ENCODE measurements at places on chromosomes 12 and 14.
A peak's percentile ranks its signal among the peaks of the same experiment; 100 is the strongest.

DNA sequence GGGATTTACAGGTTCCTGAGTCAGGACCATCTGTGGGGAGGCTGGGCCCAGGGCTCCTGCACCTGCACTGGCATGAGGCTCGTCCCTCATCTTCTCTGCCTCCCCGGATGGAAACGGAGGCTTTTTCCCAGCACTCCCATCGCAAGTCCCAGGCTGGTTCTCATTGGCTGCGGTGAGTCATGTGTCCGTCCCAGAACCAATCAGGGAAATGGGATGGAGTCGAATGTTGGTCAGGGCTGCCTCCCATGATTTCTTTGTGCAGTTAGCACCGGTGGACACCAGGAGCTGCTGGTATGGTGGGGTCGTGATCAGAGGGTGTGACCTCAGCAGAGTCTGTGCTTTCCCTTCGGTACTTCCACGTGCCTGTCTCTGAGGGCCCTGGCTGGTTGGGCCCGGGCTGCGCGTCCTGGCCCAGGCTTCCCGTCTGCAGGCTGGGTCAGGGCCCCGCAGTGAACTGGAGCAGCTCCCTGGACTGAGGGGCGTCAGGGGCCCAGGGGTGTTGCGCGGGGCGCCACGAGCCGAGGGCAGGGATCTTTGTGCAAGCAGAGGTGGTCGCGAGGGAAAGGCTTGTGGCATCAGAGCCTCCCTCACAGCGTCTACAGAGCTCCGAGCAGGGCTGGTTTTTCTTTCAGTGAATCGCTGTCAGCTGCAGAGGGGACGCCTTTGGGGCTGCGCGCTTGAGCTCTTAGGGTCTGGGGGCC lies 168.1 kb downstream of the ADGRD1 start:
- DNase-seq: no peak

- DNase-seq: no peak
Measured at GRCh38 chr14:60355768-60356167, 106.7 kb downstream of the PPM1A start.

- DNase-seq: no peak
Measured at GRCh38 chr14:83151571-83151970, 1617.9 kb upstream of the SEL1L start.

DNA sequence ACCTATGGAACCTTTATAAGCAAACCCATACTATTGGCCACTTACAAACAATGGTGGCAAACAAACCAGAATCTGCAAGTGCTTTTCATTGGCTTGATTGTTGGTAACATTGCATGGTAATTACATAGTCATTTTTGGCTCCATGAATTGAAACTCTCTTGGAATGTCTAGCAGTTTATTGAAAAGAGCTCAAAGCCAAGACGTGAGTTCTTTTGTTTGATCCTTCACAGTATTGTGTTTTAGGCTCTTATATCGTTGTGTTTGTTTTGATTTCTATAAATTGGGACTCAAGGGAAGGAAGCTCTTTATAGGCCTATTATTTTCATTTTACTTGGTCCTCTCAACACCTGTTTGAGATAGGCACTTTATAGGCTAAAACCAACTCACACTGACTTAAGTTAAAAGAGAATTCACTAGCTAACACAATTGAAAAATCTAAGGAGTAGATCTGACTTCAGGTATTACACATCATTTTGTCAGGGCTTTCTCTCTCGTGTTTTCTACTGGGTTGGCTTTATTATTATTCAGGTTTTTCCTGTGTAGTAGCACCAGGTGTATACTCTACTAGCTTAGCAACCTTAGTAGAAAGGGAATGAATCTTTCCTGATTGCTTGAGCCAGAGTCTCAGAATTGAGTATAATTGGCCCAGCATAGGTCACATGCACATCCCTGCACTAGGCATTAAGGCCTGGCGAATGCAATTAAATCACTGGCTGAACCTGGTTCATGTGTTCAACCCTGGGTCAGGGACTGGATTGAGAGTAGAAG lies 341.4 kb downstream of the RAD51B start:
- DNase-seq: no peak

- DNase-seq: no peak
Measured at GRCh38 chr12:19841451-19841850, 402.2 kb downstream of the AEBP2 start.

- DNase-seq: no peak
Measured at GRCh38 chr12:19277711-19278110, 148.2 kb downstream of the PLEKHA5 start.

- no peak for DNase-seq
Measured at GRCh38 chr12:58007875-58008274, 66.5 kb downstream of the ATP23 start.

GRCh38 chr12:26399381-26399780 lies 204.0 kb downstream of the SSPN start:
- DNase-seq: no peak

DNA sequence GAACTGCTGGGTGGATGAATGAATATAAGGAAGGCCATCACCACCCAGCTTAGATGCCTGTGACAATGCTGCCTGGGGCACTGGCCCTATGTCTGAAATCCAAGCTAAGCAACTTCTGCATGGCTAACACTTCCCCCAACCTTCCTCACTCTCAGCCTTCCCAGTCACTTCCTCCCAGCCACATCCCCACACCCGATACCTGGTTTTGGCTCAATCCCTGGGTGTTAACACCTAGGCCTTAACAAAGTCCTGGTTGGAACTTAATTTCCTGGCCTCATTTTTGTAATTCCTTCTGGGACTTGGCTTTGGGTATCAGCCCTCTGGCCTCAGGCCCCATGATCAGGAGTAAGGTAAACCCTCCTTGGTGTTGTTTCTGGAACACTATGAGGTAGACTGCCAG lies 110.0 kb downstream of the EFCAB11 start:
- DNase-seq: no peak

DNA sequence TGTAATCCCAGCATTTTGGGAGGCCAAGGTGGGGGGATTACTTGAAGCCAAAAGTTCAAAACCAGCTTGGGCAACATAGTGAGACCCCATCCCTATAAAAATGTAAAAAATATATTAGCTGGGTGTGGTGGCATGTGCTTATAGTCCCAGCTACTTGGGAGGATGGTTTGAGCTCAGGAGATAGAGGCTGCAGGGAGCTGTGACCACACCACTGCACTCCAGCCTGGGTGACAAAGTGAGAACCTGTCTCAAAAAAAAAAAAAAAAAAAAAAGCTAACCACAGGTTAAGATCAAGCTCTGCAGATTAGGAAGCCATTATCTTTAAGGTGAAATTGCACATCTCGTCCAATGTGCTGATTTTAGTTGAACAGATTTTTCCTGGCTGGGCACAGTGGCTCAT lies 23.7 kb upstream of the CERS5 start:
- no peak for DNase-seq

GRCh38 chr14:23573384-23574015 lies 5.1 kb downstream of the JPH4 start:
- DNase-seq: no peak

GRCh38 chr14:99534333-99534732 lies 53.1 kb downstream of the CCNK start:
- DNase-seq: no peak

- DNase-seq: no peak
Measured at GRCh38 chr14:103594265-103594664, 31.5 kb downstream of the COA8 start.

DNA sequence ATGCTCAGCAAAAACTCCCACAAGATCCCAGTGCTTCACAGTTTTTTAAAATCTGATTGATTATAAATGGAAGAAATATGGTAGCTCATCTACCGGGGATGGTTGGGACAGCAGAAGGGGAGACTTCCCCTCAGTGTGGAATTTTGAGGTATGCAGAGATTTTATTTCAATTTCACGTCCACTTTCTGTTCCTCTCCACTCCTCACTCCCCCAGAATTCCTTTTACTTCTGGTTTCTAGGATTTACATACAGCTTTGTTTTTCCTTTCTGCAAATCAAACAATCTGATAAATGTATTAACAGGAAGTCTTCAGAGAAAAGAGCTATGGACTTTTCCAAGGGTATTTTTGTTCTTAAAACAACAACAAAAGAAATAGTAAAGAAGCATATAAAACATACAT lies 181.5 kb upstream of the ARHGAP5 start:
- no peak for DNase-seq

DNA sequence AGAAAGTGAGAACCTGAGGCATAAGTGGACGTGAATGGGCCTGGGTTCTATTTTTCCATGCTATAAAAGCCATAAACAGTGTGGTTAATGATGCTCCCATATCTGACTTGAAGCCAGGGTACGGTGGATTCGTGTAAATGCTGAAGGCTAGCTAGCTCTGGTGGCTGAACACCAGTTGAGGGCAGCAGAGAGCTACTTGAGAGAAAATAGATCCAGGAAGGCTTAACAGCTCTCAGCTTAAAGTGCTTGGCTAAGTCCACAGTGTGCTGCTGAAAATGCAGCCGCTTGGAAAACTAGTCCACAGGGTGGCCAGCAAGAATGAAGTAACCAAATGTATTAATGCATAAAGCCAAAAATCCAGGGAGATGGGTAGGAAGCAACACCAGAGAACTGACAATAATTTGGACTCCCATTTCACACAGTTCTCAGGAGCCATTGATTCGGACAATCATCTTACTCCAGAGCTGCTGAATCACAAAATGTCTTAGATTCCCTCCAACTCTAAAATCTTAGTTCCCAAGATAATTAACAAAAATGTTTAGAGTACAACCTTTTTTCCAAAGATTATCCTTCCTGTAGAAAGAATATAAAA lies 15.0 kb upstream of the FOXG1 start:
- DNase-seq: peak; percentile 89

DNA sequence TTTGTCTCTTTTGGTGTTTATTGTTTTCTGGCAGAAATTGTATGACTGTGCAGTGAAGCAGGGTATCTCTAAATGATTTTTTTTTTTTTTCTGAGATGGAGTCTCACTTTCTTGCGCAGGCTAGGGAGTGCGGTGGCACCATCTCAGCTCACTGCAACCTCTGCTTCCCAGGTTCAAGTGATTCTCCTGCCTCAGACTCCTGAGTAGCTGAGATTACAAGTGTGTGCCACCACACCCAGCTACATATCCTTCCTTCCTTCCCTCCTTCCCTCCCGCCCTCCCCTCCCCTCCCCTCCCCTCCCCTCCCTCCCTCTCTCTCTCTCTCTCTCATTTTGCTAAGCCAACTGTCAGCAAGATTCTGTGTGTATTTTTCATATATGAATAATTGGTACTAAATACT lies 94.4 kb downstream of the PPHLN1 start:
- DNase-seq: no peak

- DNase-seq: no peak
Measured at GRCh38 chr14:96616161-96616721, 114.1 kb downstream of the PAPOLA start.

GRCh38 chr12:80053051-80053790 lies 46.1 kb upstream of the OTOGL start:
- no peak for DNase-seq

- no peak for DNase-seq
Measured at GRCh38 chr14:70827347-70827746, 18.0 kb upstream of the MAP3K9 start.

DNA sequence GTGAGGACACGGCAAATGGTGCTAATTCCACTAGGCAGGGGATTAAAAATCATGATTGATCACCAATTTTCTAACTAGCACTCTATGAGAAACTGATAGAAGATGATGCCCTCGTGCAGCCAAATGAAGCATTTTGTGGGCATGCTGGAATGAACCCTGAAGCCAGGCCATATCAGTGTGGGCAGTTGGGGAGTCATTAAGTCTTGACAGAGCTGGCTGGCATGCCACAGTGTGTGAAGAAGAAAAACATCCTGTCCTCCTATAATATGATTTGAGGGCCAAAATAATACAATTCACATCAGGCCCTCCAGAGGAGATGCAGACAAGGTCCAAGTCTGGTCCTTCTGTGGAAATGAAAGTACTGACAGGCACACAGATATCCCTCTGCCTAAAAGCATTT lies 107.1 kb downstream of the TMTC1 start:
- no peak for DNase-seq

GRCh38 chr12:84785281-84785680 lies 127.3 kb downstream of the SLC6A15 start:
- DNase-seq: no peak

GRCh38 chr14:60646226-60646818 lies 3.0 kb downstream of the SIX1 start:
- DNase-seq: no peak

GRCh38 chr14:34437729-34438080 lies 24.3 kb downstream of the SPTSSA start:
- no peak for DNase-seq

DNA sequence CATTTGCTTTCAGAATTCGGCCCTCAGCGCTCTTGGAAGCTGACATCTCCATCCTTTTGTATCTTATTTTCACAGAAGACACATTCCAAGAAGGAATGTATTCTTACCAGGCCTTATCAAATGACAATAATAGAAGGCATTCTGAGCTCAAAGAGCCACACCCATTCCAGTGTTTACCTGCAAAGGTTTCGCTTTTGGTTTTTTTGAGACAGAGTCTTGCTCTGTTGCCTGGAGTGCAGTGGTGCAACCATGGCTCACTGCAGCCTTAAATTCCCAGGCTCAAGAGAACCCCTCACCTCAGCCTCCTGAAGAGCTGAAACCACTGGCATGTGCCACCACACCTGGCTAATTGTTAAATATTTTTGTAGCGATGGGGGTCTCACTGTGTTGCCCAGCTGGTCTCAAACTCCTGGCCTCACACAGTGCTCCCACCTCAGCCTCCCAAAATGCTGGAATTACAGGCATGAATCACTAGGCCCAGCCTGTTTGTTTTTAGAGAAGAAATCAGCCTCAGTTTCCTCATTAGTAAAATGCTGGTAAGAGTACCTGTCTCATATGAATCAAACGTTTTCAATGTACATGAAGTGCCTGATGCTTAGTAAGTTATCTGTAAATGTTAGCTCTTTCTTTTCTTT lies 69.2 kb downstream of the SLC6A12 start:
- DNase-seq: no peak

DNA sequence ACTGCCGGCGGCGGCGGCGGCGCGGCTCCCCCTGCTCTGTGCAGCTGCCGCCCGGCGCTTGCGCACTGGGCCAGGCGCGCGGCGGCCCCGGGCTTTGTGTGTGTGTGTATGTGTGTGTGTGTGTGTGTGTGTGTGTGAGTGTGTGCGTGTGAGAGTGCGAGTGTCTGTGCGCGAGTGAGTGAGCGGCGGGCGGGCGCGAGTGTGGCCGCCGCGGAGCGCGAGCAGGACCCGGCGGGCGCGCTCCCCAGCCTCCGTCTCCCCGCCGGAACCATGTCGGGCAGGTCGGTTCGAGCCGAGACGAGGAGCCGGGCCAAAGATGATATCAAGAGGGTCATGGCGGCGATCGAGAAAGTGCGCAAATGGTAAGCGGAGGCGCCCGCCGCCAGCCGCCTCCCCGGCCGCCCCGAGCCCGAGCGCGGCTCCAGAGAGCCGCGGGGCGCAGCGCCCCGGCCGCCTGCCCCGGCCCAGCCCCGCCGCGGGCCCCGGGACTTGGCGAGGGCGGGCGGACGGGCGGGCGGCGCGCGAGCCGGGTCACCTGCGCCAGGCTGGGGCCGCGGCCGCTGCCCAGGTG lies at the start of gene BCL7A:
Gene BCL7A, plus strand, starts transcription at position 63 of the 571 bp plus-strand sequence. Its CDS starts 208 bp downstream, at position 271.
- peak; percentile 92 for DNase-seq

DNA sequence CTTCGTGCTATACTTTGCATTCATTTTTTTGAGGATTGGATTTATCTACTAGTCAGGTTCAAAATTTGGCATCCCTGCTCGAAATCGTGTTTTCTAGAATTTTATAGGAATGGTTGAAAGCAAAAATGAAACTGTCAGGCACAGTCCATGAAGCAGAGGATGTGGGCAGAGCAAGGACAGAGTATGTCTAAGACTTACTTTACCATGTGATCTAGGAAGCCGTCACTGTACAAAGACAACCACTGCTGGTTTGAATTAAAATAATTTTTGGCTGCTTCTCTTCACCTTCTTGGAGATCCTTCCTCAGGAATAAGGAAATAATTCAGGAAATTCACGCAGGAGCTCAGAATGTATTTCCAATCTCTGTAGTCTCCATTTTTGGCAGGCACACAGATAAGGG lies 31.6 kb upstream of the SGPP1 start:
- DNase-seq: no peak

GRCh38 chr14:72472845-72473244 lies 421.1 kb downstream of the DPF3 start:
- DNase-seq: peak; percentile 58
